ENCODE measurements at places on chromosomes 5 and 9.

DNA sequence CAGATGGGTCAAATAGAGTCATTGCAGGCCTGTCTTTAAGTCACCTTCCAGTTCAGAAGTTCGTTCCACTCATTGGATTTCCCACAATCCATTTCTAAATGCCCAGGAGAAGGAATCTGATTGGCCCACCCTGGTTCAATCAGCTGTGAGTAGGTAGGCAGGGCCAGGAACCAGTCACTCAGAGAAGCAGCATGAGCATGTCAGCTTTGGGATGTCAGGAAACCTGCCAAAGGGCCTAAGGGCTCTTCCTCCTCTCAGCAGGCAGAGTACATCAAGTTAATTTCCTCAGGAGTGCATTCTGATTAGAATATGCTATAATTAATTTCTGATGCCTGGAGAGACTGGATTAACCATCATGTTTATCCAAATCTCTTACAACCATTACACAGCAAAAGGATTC lies 412.9 kb upstream of the CCNH start:
- no peak for DNase-seq

- no peak for DNase-seq
Observed at GRCh38 chr5:34715711-34716110, 59.6 kb downstream of the RAI14 start.

GRCh38 chr5:152100462-152100861 lies 175.8 kb upstream of the GLRA1 start:
- DNase-seq = no peak

DNA sequence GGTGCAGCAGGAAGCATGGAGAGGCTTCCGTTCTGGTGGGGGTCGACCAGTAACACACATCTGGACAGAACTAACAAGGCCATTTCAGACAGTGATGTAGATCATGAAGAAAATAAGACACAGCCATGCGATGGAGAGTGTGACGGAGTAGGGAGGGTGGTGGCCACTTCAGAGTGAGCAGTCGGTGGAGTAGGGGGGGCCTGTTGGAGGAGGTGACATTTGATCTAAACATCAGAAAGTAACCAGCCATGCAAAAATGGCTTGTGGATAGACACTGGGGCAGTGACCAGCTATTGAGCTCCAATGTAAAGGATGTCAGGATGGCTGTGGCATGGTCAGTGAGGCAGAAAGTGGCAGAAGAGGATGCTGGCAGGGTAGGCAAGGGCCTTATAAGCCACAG lies 65.9 kb downstream of the PPARGC1B start:
- no peak for DNase-seq

DNA sequence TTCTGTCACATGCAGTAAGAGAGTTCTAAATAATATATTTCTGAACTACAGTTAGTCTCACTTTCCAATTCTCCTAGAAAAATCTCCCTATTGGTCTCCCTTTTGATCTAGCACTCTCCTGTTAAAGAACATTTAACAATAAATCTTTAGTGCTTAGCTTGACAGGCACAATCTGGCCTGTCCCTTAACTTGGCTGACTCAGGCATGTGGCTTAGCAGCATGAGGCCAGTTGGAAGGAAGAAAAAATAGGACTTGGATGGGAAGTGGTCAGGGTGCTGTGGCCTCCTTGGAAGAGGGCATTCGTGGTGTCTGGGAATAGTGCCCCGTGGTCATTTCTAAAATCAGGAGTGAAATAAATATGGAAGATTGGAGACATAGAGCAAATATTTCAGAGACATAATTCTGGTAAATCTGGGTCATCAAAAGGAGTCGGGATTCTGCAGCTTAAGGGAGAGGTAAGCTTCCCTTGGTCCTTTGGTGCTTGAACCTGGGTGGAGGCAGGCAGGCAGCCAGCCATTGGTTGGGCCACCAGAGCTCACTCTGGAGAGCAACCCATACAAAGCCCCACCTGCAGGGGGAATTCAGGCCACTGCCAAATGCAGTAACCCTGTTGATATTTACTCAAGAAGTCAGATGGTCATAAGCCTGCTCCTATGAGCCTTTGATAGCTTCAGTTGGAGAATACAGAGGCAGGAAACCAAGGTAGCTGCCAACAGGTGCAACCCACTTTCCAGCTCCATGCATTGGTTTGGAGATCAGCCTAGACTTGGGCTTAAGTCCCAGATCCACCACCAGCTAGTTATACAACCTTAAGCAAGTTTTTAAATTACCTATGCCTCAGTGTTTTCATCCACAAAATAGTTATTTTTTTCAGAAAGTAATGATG lies 28.8 kb upstream of the TLE4 start:
- DNase-seq = no peak

DNA sequence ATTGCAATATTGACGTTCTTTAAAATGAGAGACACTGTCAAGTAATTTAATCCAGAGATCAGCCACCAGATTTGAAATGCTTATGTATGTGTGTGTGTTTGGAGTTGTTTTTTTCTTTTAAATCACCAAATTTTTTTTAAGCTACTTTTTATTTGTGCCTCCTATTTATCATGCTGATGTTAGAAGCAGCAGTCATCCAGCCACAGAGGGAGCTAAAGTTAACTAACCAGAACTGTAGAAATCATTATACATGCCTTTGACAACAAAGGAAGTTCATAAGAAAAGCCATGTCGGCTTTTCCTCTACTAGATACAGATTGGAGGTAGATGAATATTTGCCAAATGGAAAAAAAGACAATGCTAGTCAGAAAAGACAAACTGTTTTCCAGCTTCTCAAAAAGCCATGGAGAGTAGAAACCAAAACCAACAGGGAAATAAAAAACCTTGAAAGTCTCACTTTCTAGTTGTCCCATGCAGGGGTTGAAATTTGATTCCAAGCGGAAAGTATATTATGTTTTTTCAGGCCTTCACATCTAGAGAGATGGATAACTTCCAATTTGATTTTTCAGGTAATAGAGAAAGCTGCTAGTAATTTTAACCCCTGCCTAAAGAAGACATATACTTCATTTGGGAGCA lies 4.5 kb downstream of the PURA start:
- no peak for DNase-seq

DNA sequence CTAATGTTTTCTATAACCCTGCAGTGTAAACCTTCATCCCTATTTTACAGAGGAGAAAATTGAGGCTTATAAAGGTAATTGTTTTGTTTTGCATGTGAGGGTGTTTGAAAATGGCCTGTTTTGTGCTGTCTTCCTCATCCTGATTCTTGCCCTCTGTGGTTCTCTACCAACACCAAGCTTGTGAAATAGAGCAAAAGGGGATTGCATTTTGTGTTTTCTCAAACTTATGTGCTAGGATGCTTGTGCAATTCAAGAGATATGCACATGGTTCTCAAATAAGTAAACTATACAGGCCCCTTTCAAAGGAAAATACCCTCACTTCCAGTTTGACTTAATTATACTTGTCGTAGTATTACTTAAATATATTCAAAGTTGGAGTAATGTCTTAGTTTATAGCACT lies 17.2 kb downstream of the PAM start:
- no peak for DNase-seq

- DNase-seq = no peak
Observed at GRCh38 chr5:2740876-2741555, 10.5 kb downstream of the IRX2 start.

DNA sequence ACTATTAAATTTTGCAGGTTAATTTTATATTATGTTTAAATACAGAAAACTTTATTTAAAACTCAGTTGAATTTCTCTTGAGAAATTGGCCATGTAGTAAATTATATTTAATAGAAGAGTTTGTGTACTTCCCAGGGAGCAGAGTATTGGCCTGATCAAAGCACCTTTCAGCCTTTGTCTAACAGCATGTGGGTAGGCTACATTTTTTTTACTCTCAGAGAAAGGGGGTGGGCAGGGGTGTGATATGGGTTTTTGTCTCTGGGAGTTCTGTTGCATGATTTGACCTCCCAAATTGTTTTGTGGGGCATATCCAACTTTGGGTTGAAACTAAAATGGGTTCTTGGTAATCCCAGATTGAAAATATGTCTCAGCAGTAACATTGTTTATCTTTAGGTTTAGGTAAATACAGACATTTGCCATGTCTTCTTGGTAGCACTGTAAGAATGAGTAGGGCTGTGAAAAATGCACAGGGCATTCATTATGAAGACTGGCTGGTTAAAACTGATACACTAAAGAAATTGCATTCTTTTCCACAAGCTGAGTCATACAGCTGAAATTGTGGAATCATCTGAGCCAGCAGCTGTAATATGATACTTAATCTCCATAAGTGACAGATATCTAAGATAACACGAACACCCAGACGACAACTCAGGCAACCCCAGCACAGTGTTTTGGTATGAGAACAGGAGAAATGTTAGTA lies 75.4 kb upstream of the CDKN2B start:
- DNase-seq = peak; percentile 24

DNA sequence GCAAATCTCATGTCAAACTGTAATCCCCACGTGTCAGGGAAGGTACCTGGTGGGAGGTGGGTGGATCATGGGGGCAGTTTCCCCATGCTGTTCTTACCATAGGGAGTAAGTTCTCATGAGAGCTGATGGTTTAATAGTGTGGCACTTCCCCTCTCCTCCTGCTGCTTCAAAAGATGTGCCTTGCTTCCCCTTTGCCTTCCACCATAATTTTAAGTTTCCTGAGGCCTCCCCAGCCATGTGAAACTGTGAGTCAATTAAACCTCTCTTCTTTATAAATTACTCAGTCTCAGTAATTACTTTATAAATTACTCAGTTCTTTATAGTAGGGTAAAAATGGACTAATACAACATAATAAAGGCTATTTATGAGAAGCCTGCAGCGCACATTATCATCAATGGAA lies 7.1 kb upstream of the CNTRL start:
- DNase-seq = no peak

DNA sequence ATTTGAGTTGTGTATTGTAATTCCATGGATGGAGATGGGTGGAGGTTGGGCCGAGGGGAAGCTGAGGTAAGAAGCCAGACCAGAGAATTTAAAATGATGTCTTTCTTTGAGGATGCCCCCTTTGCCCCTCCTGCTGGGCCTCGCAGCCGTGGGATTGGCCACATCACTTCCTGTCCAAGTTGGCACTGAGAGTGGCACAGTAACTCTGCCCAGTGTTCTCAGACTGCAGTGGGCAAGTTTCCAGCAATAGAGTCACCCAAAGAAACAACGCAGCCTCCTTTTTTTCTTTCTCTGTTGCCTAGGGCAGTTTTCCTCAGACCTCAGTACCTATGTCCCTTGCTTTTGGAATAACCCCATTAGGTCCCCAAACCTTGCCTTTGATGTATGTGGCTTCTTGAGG lies 306.6 kb upstream of the DMRT1 start:
- no peak for DNase-seq

GRCh38 chr5:181223058-181223728 lies at the start of gene TRIM41:
TRIM41 (plus strand) TSS chr5:181223281; CDS start chr5:181224000, 719 bp downstream.
- no peak for DNase-seq

DNA sequence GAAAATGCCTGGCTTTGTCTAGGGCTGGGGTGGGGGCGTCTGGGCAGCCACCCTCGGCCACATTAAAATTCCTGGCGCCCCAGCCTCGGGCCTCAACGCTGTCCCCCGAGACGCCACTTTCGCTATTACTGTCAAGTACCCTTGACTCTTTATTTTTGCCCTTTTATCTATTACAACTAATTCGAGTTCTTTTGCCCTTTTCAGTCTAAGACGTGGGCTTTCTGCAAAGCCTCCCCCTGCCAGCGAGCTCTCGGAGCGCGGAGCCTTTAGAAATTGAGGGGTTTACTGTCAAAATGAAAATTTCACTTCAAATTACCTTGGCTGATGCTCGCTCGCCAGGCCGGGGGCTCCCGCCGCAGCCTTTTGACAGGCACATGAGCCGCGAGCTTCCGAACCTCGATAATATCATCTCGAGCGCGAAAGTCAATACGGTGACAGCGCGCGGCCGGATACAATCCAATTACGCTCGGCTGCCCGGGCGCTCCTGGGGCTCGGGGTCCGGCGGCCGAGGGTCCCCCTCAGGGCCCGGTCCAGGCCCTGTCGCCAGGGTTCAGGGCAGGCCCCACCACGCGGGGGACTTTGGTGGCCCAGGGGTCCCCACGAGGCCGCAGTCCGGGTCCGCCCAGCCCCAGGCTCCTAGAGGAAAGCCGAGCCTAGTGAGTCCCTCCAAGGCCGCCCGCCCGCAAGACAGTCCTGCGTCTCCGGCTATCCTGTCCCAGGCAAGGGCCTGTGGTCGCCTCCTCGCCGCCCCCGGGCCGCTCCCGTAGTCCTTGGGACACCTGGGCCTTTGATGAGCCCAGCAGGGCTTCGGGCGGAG lies 6.7 kb downstream of the IRX4 start:
- DNase-seq = no peak

GRCh38 chr9:100167915-100168654 lies 69.0 kb downstream of the INVS start:
- DNase-seq = no peak

- no peak for DNase-seq
Observed at GRCh38 chr9:89916001-89916597, 311.3 kb downstream of the GADD45G start.

DNA sequence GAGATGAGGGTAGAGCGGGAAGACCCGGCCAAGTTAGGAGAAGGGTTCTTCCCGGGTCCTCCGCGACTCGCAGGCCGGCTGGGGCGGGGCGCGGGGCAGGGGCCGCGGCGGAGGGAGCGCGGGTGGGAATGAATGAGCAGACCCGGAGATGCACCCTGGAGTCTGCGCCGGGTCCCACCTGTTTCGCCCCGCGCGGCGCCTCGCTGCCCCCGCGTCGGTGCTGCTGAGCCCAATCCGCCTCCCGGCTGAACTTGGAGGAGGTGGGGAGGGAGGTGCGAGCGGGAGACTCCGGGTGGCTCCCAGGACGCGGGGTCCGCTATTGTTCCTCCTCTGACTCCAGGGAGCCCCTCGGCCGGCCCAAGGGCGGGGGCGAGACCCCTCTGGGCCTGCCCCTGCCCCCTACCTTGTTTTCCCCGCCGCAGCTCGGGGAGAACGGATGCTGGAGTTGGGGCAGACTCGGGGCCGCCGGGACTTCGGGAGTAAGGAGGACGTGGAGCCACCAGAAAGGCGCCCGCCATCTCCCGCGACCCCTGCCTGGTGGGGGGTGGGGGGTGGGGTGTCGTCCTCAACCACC lies 659 bp downstream of the RAI14 start:
- no peak for DNase-seq

GRCh38 chr5:180090769-180091546 lies 19.4 kb upstream of the RNF130 start:
- no peak for DNase-seq

DNA sequence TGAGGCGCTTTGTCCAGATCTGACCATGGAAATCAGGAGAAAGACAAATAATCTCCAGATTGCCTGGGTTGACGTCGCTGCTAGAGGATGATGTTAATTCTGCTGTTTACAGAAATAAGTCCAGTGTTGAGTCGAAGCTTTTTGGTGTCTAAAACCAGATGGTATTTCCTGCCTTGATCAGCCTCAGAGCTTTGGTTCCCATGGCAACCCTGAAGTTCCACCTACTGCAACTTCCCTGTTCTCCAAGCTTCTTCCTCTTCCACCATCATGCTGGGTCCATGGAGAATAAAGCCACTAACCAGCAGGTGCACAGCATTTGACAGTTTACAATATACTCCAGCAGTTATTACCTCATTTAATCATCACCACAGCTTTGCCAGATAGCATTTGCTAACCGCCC lies 18.0 kb upstream of the GABBR2 start:
- DNase-seq = no peak

GRCh38 chr5:82364497-82364896 lies 86.3 kb upstream of the RPS23 start:
- DNase-seq = no peak

Measured in T1000 (cell line).